ENCODE measurements at places on chromosomes 5 and 9.

- peak; percentile 77 for DNase-seq
These were observed 71.9 kb upstream of the RANBP3L start for GRCh38 chr5:36373527-36374086.

- DNase-seq, result no peak
These were observed 14.7 kb upstream of the MED27 start for GRCh38 chr9:132094314-132094791.

- no peak for DNase-seq
These were observed 184.8 kb downstream of the MLLT3 start for GRCh38 chr9:20437476-20437875.

GRCh38 chr5:143174714-143175398 is 228.6 kb downstream of the NR3C1 start:
- no peak for DNase-seq

DNA sequence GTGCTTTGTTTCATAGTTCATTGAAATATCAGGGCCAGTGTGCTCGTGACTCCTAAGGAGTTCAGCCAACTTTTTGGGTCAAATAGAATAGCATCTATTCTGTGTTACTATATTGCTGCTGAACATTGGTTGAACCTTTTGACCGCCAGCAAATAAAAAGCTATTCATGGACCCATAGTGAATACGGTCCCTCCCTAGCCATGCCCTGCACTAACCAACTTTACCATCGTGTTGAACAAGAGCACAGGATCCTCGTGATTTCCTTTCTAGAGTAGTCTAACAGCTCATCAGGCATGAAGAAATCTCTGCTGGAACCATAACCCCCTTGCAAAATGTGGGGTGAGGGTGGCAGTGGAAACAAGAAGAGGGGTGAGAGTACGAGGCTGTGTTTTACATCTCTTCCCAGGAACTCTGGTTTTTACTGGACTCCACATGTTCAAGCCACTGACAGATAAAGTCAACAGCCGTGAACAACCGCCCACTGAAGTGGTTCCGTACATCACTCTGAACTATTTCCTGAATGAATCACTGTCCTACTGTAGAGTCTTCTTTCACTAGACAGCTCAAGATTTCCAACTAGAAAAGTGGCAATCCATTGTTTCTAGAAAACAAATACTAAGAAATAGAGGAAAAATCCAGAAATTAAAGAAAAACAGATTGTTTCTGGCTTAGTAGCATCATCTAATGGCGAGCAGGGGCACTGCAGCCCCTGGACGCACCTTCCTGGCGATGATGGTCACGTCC is 70.1 kb upstream of the SPATA31E1 start:
- DNase-seq, result no peak

- no peak for DNase-seq
These were observed 79.9 kb downstream of the FNBP1 start for GRCh38 chr9:129962889-129963703.

GRCh38 chr5:162209005-162209605 is 141.5 kb downstream of the GABRG2 start:
- DNase-seq, result no peak

GRCh38 chr5:58458743-58459145 is 1.1 kb downstream of the PLK2 start:
- no peak for DNase-seq

DNA sequence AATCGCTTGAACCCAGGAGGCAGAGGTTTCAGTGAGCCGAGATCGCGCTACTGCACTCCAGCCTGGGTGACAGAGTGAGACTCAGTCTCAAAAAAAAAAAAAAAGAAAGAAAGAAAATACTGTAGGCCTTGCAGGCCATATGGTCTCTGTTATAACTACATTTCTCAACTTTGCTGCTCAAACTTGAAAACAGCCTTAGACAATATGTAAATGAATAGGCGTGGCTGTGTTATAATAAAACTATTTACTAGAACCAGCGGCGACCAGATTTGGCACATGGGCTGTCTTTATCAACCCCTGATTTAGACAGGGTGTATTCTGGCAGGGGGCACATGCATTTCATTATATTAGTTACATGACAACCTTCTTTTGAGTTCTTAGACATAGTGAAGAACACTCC is 130.0 kb downstream of the C9orf152 start:
- no peak for DNase-seq

DNA sequence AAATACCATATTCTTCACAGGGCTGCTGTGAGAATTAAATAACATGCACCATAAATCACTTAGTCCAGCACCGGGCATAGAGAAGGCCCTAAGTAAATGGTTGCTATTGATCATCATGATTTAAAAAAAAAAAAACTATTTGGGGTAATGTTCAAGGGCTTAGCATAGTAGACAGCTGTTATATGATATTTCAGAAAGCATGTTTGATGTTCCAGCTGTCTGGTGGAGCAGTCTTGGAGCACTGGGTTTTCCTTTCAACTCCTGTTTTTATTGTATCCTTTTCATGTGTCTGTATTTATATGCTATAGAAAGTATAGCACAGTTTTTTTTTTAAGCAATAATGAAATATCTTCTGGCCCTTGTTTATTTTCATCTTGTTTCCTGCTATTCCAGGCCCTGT is 28.0 kb upstream of the TOMM5 start:
- DNase-seq, result no peak

DNA sequence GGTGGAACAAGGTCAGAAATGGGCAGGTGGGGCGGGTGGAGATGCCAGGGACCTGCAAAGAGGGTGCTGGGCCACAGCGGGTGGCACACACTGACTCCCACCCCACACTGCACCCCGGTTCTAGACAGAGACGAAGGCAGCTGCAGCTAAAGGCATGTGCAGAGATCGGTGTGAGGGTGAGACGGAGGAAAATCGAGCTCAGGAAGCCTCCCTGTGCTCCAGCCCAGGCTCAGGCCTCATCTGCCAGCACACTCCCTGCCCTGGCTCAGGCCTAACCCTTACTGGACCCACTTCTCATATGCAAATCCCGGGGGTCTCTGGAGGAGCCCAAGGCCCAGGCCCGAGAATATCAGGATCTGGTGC is 130.8 kb upstream of the PPP1R26 start:
- DNase-seq, result no peak

DNA sequence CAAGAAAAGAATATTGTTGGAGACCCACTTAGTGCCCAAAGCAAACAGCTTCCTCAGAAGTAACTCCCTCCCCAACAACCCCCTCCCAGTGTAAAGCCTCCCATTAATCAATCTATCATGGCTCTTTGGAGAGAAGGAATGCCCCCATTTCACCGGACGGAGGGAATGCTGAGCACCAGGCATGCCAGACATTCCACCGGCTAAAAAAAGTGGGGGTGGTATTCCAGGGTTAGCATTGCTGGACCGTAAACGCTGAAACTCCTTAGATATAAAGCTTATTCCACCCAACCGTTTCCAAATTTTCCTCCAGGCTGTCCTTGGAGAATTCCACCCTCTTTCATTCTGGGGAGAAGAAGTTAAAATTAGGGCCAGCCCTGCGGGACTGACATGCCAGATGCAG is 363 bp upstream of the MAMDC2 start:
- DNase-seq, result no peak

DNA sequence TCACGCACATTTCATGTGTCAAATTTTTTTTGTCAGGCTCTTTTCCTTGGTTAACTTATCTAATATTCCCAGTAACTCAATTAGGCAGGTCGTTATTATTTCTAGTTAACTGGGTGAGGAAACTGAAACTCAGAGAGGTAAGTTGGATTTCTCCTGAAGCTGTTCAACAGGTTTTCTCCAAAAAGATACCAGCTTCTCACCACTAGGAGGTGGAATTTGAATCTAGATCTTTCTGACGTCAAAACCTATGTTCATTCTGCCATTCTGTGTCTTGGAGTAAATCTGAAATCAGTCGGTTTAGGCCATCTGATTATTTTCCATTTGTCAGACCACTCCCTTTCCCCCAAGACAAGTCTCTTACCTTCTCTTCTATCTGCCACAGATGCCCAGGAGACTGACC is 572.9 kb downstream of the ACTL7B start:
- DNase-seq, result no peak

DNA sequence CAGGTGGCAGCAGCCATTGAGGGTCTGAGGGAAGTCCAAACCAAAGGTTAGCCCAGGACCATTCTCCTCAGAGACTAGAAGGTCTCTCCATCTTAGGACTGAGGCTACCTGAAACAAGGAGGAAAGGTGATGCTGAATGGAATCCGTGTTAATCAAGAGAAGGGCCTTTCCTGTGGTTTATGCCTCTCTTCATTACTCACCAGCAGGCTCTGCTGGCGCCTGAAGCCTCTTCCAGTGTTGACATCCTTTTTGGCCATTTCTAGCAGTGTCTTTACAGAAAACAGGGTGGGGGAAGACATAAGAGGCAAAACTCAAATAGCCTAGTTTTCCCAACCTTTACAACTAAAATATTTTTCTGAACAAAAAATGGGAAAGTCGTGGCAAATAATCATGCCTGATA is 98.0 kb downstream of the ENC1 start:
- no peak for DNase-seq

DNA sequence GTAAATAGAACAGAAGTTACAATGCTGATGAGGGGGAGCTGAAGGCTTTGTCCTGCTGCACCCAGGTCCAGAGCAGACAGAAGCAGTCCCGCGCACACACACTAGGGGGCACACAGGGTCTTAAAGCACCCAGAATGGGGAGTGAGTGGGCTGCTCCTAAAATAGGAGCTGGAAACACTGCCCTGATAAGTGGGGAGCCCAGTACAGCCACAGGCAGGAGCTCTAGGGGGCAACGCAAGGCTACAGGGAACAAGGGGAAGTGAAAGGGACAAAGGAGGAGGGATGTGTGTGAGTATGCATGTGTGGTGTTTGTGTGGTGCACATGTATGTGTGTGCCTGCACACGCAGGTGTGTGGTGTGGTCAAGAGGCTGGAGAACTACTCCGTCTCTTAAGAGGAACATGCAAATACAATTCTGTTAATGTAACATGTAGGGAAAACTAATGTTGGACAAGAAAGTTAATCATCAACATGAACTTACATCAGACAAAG is 191.5 kb downstream of the ROR2 start:
- no peak for DNase-seq

DNA sequence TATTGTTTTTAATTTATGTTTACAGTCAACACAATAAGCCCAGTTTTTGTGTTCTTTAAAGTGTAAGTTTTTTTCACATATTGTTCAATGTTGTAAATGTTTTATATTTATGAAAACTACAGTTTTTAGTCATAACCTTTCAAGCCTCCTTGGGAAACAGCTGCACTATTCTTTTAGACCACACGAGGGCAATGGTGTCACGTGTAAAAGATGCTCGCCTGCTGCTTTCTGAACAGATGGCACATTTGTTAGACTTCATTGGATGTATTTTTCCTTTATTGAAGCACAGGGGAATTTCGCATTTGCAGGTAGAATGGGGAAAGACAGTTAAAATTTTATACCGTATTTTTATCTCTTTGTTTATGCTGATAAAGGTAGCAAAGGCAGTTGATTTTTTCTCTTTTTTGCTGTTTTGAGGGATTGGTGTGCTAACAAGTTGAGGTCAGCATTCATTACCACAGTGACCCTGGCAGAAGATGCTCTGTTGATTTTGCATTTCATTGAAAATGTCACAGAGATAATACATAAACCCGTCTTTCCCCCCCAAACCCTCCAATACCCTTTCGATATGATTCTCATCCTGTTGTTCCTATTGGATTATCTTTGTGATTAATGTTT is 59.0 kb downstream of the MAT2B start:
- peak; percentile 50 for DNase-seq

DNA sequence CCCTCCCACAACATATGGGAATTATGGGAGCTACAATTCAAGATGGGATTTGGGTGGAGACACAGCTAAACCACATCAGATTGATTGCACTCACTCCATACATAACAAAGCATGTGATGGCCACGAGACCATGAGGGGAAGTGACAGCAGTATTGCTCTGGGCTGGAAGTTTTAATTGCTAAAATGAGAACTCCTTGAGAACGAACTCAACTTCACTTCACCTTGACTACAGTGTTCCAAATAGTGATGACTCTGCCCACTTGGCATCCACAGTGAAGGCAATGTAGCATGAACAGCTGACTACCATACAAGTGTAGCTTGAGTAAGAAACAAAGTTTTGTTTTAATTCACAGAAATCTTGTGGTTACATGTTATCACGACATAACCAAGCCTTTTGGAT is 739 bp upstream of the SPINK7 start:
- no peak for DNase-seq

DNA sequence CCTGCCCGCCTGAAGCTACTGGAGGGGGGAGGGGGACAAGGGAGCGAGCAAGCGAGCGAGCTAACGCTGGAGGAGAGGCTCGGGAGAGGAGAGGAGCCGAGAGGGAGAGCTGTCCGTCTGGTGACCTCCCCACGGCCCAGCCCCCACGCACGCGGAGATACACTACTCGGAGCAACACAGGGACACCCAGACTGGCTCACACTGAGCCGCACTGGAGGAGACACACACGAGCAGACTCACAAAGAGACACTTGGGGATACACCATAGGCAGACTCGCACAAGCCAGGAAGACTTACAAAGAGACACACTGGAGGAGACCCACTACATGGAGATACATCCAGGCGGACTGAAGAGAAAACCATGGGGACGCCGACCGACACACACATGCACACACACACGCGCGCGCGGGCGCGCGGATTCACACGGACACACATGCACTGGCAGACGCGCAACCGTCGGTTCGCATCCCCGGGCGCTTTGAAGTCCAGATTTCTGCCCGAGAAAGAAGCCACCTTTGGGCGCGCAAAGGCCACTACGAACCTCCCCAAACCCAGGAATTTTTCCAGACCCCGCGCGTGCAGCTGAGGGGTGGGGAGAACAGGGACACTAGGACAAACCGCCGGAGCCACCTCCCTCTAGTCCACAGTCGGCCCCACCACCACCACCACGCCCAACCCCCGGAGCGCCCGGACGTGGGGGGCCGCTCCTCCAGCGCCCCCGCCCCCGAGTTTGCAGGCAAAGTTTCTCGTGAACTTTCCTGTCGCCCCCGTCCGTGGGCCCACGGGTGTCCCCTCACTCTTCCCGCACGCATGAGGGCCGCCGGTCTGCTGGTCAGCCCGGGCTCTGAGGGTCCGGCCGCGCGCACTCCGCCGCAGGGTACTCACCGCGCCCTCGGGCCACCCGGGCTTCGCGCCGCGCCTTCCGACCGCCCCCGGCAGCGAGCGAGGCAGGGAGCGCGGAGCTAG is 571 bp downstream of the CNTFR start:
- no peak for DNase-seq

DNA sequence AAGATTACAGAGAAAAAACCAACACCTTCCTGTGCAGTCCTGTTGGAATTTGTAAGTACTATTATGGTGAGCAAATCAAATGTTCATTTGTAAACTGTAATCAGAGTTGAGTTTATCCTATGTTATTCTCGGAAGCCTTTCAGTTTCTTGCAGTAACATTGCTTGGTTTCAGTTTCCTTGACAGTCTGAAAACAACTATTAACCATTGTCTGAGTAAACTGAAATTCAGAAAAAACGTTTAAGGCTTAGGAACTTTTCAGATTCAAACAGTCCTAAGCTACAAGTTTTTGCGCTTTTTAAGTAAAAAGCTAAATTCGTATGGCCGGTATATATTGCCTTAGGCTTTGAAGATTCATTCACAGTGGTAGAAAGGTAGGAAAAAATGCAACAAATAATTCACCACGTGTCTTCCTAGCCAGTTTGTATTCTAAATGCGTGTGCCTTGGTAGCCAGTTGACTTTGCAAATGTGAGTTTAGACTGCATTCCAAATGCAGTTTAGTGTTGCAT is 2.5 kb downstream of the GPBP1 start:
- no peak for DNase-seq

- DNase-seq, result no peak
These were observed 4.5 kb downstream of the IRX4 start for GRCh38 chr5:1878050-1878849.

Data from right lobe of liver (tissue), 6 donors.